HAP-1 (cell line): ENCODE measurements at places on chromosomes 12 and 14.

- DNase-seq: no peak
Measured at GRCh38 chr12:4282892-4283511, 9.4 kb downstream of the CCND2 start.

DNA sequence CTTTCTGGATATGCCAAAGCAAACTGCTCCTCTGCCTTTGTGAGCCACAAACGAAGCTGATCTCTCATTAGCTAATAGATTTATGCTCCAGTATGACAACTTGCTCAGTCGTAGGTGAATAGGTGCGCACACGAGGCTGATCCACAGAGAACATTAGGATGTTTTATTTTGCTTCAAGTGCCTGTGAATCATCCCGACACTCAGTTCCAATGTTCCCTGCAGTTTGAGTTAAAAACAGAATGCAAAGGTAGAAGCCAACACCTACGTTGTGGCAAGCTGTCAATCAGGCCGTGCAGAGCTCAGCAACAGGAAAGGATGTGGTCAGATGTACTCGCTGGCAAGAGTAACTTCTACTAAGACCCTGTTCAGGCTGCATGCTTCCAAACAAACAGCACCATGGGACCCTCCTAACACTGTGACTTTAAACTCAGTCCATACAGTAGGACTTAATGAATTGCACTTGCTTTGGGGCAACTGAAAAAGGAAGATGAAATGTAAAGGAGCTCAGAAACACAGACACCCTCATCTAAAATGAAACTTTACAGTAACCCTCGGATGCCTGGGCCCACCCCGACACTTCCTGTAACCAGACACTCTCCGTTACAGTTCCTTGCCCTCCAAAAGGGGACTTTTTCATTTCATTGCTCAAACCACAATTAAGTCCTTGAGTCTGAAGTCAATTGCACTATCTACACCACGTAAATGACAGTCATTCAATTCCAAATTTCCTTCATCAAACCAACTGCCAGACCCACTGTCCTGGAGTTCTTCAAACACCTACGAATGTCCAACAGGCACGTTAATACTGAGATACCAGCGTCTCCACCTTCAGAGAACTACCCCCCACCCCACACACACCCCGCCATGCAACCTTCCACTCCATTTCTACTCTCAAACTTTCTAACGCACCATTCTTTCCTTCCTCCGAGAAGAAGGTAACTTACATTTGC, 1.6 kb downstream of the CCDC88C start:
- peak; percentile 51 for DNase-seq

DNA sequence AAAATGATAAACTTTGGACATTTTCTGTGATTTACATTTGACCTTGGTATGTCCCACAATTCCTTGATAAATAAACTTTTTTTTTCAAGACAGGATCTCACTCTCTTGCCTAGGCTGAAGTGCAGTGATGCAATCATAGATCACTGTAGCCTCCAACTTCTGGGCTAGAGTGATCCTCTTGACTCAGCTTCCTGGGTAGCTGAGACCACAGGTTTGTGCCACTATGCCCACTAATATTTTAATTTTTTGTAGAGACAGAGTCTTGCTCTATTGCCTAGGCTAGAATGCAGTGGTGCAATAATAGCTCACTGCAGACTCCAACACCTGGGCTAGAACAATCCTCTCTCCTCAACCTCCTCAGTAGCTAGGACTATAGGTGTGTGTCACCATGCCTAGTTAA, 79.1 kb upstream of the PTGDR start:
- DNase-seq: no peak

- peak; percentile 75 for DNase-seq
Measured at GRCh38 chr12:2944401-2945047, 14.7 kb upstream of the TEAD4 start.

GRCh38 chr14:94836849-94837248, 66.9 kb upstream of the GSC start:
- DNase-seq: no peak

- no peak for DNase-seq
Measured at GRCh38 chr14:90567991-90568390, 171.2 kb downstream of the CALM1 start.

DNA sequence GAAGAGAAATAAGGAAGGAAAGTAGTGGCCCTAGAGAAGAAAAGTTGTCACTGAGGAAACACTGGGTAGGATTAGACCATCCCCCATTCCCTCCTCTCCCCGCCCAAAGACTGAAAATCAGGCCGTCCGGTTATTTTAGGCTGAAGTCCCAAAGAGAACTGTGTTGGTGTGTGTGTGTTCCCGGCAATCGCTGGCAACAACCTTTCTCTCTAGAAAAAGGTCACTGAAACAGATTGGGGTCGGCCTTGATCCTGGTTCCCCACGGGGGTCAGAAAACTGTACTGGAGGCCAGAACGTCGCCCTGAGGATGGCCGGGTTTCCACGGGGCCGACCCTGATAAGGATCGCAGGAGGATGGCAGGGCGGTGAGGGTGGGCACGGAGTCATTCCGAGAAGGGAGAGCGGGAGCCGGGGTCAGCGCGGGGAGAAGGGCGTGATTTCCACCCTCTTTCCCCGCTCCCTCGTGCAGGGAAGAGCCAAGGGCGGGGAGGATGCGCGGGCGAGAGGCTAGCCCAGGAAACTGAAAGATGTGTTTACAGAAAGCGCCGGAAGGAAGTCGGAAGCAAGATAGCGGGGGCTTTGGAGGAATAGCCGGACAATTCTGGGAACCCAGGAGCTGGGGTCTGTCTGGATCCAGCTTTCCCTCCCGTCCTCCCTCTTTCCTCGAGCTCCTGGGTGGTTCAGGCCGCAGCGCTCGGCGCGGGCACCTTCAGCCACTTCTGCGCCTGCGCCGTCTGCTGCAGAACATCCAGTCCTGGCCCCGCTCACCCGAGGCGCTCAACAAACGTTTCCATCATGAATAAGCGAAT, 25.3 kb upstream of the SPTLC2 start:
- no peak for DNase-seq

DNA sequence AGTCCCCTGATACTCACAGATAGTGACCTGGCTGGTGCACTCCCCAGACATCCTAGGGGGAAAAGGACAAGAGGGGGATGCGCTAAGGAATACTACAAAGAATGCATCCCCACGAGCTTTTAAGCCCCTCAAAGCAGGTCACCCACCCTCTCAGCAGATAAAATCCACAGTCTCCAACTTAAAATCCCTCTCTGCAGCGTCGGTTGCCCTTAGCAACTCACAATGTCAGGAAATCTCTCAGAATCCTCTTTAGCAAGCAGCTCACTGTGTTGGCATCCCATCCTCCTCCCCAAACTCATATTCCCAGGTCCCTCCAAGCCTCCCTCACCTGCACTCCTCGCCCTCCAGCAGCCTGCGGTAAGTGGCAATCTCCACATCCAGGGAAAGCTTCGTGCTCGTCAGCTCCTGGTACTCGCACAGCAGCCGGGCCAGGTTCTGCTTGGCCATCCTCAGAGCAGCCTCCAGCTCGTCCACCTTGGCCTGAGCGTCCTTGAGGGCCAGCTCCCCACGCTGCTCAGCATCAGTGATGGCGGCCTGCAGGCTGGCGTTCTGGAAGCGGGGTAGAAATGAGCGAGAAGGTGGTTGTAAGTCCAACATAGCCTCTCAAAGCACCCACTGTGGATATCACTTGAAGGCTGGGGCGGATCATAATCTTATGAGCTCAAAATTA, 5.5 kb upstream of the KRT79 start:
- DNase-seq: no peak

GRCh38 chr14:73311708-73312030, 74.4 kb downstream of the PAPLN start:
- no peak for DNase-seq

DNA sequence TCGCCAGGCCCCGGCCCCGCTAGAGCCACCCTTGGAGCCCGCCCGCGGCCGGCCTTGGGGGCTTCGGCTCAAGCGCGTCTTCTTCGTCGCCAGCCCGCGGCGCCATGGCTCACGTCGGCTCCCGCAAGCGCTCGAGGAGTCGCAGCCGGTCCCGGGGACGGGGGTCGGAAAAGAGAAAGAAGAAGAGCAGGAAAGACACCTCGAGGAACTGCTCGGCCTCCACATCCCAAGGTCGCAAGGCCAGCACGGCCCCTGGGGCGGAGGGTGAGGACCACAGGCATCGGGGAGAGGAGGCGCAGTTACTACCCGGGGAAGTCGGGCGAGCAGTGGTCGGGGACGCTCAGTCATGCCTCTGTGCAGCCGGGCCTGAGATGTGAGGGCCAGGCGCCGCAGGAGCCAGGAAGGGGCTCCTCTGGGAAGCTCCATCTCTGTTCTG, 573 bp downstream of the ARL6IP4 start:
- no peak for DNase-seq

GRCh38 chr12:45601390-45601789, 128.1 kb upstream of the ARID2 start:
- no peak for DNase-seq

DNA sequence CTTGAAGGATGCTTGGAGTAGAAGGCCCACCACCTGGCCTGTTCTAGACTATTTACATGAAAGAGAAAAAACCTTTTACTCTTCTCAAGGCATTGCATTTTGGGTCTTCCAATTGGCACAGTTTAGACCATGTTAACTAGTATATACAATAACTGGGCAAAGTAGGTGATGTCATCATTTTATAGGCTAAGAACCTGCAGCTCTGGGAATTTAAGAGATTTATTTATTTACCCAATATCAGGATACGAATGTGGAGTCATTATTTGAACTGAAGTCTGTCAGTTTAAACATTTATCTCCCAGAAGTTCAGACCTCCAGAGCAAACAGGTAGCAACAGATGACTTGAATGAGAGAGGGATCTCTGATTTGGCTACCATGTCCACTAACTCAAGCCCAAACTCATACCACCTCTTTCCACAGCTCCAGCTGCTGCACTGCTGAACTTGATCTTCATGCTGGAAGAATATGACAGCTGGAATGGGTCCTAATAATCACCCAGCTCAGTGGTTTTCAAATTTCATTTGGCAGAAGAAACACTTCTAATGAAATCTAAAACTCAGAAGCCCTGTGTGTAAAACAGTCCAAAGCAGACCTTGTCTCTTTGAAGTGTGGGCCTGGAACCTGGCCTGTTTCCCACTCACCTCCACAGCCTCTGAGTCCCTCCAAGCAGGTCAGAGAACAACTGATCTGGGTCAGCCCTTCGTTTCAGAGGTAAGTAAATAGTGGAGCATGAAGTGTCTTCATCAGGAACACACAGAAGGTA, 179.2 kb downstream of the EMP1 start:
- DNase-seq: no peak

DNA sequence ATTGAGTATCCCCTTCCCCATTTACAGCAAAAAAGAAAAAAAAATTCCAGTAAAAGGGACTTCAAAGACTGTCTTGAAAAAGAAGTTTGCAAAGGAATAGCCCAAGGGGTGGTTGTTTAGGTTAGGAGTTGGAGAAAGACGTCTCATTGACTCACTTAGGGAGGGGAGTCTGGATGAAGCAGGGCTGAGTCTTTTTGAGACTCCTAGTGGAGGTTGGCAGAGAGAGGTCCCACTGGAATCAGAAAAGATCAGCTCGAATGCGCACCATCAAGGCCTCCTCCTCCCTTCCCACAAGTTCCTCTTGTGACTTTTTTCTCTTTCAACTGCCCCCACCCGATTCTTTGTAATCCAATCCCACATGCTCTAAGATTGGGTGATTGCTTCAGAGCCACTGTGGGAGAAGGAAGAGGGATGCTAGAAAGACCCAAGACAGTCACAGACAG, 1.9 kb downstream of the ARHGEF40 start:
- no peak for DNase-seq

DNA sequence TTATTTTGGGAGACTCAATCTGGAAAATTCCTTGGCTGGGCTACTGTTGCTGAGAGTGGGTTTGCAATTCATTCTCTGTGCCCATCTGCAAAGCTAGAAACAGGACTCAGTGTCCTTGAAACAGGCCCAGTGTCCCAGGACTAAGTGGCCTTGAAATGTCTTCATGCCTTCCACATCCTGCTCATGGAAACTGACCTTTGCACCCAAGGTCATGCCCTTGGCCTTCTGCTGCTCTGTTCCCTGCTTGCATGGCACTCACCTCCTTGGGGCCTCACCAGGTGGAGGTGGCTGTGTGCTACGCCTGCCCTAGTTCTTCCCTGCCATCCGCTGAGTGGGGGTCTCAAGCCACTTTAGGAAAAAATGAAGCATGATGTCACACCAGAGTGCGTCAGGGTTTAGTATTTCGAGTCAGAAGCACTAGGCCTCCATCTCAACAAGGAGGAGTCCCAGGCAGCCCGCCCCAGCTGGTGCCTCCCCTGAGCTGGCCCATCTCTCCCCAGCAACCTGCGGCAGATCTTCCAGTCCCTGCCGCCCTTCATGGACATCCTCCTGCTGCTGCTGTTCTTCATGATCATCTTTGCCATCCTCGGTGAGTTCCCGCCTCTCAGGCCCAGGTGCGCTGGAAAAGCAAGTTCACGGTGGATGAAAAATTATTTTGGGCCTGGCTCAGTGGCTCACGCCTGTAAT, 48.1 kb downstream of the TPCN1 start:
- no peak for DNase-seq

GRCh38 chr12:74539765-74540526, 2.3 kb downstream of the ATXN7L3B start:
- DNase-seq: no peak

GRCh38 chr12:27434673-27435565, 11.6 kb upstream of the SMCO2 start:
- DNase-seq: no peak

GRCh38 chr14:55715889-55716288, 135.9 kb downstream of the KTN1 start:
- DNase-seq: no peak

DNA sequence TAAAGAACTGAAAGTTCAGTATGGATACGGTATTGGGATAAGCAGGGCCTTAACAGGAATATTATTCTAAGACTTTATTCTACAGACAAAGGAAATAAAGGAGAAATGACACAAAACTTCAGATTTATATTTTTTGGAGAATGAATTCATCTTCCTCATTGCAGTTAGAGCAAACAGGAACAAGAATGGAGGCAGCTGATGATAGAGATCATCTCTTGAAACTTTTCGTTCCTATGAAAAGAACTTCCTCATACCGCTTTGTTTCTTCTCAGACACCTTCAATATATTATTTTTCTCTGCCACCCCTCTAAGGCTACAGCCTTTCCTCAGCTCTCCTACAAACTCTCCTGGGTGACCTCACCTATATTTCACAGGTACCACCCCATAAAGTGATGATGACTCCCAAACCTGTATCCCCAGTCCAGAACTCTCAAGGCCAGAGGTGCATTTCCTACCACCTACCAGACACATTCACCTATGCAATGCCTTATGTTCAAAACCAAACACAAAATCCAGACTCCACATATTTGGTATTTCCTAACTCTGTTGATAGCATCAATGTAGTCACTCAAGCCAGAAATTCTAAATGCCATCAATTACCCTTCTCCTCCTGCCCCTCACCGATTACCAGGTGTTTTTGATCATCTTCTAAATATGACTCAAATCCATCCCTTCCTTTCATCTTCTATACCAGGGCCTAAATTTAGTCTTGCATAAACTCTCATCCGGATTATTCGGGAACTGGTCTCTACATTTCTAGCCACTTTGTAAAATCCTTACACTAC, 7.4 kb downstream of the MAP4K5 start:
- no peak for DNase-seq
